Ecto neural progenitor cell (in vitro differentiated cells): ENCODE measurements at places on chromosomes 5 and 9.

- DNase-seq, result peak; percentile 86
These were observed 106.8 kb downstream of the PDE6A start for GRCh38 chr5:149837680-149838269.

DNA sequence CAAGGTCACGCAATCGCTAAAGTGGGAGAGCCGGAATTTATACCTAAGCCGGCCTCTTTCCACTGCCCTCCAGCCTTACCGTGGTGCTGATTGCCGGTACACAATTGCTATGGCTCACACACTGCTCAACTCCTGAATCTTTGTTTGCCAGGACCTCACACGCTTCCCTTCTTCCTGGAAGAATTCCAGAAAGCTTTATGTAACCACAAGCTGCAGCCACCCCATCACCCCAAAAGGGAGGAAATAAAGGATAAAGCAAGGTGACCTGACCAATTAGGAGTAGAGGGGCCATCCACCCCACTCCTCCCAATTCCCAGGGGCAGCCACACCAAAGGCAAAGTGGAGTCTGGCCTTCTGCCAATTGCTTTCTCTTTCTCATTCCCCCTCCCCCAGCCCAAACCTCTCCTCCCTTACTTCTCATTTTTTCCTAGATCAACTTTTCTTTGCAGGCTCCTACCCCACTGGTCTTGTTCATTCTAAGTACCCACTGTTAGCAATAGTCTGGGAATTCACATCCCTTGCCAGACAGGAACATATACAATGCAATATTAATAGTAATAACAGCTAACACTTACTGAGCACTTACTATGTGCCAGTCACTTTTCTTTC lies 18.0 kb upstream of the CDC23 start:
- no peak for DNase-seq

DNA sequence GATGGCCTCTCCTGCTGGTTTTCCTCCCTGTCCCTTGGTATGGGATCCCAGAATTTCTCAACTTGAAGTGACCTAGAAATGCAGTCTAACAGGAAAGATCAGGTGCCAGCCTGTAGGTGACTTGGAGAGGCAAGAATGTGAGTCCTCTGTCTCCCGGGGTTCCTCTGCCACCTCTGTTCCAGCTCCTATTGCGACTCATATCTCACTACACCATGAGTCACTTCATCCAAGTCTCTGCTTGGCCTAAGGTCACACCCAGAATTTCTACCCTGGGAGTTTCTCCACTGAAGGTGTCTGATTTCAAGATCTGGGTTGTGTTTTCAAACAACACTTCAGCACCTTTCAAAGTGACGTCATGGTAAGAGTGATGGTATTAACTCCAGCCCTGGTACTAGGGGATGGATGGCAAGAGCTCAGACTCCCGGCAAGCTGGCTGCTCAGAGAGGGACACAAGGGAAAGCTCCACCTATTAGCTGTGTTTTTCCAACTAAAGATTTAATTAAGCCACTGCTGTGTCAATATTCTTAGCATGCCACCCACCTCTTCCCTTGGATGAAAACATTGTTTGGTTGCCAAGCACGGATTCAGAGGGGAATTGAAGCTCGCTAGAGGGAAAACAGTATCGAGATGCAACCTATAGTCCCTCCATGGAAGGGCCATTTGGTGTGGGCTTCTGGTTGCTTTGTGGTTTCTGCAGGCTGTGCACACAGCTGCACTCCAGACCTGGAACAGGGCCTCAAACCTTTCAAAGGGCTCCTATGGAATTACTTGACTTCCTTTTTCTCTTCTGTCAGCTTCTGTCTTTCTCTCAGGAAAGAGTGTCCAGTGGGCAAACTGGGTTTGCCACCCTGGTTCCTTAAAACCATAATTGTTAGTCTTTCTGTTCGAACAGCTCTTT lies 205.7 kb downstream of the GAS1 start:
- no peak for DNase-seq

DNA sequence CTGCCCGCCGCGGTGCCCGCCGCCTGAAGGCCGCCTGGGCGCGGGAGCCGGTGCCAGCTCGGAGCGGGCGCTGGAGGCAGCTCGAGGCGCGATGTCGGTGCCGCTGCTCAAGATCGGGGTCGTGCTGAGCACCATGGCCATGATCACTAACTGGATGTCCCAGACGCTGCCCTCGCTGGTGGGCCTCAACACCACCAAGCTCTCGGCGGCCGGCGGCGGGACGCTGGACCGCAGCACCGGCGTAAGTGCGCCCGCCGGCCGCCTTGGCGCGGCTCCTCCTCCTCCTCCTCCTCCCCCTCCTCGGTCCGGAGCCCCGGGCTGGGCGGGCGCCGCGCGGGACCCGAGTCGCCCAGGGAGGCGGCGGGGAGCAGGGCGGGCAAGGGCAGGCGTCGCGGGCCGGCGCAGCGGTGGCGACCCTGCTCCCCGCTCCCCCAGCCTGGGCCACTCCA lies 455 bp downstream of the OLFM1 start:
- no peak for DNase-seq

GRCh38 chr5:96729156-96729555 lies 67.0 kb downstream of the CAST start:
- DNase-seq, result no peak

- peak; percentile 87 for DNase-seq
These were observed 616 bp upstream of the ENC1 start for GRCh38 chr5:74640954-74641734.

DNA sequence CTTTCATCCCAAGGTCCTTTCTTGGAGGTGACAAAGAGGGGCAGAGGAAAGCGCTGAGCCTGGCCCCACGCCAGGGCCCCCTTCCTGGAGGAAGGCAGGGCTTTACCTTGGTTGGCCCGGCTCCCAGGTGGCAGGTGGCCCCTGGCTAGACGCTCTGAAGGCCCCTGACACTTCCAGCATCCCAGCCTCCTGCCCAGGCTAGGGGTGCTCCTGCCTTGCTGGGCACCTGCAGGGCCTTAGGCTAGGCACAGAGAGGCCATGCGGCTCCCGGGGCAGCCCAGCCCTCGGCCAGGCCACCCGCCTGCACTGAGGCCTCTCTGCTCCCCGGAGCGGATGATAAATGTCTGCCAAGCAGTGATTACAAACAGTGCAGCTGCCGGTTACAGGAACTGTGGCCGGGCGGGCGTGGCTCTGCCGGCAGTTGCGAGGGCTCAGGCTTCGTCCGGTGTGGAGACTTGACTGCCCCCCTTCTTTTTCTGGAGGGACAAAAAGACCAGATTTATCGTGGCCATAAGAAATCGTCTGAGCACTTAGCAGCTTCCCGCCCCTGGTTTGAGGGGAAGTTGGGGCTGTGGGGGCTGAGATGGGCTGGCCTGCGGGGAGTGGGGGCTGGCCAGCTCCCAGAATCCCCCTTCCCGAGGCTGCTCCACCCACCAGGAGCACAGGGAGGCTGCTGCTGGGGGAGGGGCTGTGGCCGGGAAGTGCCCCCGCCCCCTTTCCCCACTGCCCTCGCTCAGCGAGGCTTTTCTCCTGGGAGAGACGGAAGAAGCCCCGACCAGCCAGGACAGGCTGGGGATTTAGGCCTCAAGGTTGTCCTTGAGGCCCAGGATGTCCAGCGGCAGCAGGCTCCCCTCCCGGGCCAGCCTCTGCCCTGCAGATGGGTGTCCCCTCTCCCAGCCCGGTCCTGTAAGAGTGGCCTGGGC lies 31.6 kb upstream of the UBAC1 start:
- peak; percentile 85 for DNase-seq

DNA sequence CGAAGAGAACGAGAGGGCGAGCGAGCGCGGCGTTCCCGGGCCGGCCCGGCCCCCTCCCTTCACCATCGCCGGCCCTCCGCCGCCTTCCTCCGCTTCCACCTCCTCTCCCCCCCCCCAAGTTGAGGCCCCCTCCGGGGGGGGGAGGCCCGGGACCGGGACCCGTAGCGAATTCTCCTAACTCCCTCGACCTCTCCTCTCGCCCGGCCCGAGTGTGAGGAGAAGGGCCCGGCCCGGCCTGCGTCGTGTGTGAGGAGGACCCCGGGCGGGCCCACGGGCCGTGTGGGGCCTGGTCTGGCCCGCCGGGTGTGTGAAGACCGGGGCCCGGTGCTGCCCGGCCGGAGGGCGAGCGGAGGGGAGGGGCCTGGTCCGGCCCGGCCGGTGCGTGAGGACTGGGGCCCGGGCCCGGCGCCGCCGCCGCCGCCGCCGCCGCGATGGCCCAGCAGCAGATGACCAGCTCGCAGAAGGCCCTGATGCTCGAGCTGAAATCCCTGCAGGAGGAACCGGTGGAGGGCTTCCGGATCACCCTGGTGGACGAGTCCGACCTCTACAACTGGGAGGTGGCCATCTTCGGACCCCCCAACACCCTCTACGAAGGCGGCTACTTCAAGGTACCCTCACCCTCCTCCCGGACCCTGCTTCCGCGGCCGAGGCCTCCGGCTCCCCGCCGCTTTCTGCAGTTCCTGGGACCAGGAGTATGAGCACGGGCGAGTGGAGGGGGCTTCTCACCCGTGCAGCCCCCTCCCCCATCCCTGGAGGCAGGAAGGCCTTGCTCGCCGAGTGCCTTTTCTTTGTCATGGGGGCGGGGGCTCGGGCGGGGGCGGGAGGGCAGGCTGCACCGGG lies 587 bp downstream of the UBE2R2 start:
- DNase-seq, result peak; percentile 86

- no peak for DNase-seq
These were observed 98.1 kb downstream of the CDK5RAP2 start for GRCh38 chr9:120481846-120482245.

DNA sequence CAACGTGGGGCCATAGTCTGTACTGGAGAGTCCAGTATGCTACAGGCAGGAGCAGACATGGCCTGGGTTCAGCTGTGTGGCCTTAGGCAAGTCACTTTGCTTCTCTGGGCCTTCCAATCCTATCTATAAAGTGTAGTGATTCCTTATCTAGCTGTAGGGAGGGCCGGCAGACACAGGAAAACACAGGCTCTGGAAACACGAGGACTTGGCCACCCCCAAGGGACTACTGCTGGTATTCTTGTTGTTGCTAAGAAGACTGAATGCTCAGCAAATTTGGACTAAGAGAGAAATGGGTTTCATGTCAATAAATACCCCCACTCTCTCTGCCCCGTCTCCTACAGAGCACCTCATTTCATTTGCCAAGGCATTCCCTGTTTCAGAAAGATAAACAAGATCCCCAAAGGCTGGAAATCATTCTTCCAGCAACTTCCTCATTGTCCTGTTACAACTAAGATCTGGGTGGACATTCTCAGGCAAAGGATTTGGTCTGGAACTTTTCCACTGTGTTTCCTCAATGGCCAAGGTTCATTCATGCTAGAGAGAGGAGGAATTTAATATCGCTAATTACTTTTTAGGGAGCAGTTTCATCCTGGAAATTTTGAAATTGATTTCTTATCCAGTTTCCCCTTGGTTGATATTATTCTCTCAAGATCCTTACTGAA lies 105.8 kb downstream of the GABBR2 start:
- no peak for DNase-seq

- no peak for DNase-seq
These were observed 320.2 kb upstream of the NREP start for GRCh38 chr5:112077180-112077579.

DNA sequence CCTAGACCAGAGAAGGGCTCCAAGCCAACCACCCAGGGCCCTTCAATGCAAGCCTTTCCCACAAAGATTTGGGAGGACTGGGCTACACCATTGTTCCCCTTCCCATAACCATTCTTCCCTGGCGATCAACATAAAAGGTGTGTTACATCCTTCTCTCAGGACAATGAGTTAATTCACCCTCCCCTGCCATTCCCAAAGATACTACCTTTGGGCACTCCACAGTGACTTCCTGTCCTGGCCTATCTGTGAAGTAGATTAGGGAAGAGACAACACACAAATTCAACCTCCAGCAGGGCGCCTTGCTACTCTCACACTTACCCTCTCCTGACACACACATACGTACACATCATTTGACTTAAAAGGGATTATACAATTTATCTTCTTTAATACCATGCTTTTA lies 23.2 kb upstream of the IL17B start:
- DNase-seq, result no peak
